ENCODE measurements at places on chromosomes 7 and 10.

DNA sequence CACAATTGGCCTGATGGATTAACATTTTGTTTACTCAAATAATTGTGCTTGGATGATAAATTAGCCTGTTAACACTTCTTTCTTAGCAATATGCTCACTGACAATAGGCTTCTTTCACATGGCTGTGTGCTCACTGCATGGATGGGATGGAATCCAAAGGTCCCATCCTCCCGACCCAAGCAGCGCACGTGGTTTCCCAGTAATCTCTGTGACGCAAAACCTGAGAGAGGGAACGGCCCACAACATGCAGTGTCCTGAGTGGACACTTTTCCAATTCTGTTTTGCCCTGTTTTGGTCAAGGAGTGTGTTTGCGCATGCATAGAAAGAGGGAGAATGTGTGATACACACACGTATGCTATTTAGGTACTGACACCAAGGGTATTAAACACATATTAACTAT lies 42.1 kb upstream of the RASGEF1A start:
- peak; percentile 77 for DNase-seq

DNA sequence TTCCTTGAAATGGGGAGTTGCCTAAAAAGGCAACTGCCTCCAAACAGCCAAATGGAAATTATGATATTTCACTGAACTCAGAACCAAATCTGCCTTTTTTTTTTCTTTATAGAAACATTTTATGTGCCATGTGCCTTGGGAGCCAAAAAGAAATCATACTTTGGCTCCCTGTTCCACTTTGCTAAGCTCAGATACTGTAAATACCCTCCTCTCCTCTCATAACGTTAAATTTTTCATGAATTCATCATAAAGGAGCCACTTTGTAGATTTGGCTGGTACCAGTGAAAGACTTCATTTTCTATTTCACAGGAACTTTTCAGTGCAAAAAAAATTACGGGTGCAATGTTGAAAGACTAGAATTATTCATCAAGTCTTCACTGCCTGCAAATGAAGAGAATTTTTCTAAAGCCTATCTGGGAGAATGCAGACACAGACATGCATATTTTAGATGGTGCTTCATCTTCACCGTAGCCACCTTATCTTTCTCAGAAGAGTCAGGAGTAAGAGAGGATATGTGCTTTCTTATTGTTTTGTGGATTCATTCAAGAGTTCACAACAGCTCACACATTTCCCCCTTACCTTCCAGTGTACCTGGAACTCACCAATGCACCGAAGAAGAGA lies 742.3 kb upstream of the GALNT17 start:
- no peak for DNase-seq

GRCh38 chr7:87216701-87217508 lies 2.6 kb downstream of the TMEM243 start:
- DNase-seq: no peak

DNA sequence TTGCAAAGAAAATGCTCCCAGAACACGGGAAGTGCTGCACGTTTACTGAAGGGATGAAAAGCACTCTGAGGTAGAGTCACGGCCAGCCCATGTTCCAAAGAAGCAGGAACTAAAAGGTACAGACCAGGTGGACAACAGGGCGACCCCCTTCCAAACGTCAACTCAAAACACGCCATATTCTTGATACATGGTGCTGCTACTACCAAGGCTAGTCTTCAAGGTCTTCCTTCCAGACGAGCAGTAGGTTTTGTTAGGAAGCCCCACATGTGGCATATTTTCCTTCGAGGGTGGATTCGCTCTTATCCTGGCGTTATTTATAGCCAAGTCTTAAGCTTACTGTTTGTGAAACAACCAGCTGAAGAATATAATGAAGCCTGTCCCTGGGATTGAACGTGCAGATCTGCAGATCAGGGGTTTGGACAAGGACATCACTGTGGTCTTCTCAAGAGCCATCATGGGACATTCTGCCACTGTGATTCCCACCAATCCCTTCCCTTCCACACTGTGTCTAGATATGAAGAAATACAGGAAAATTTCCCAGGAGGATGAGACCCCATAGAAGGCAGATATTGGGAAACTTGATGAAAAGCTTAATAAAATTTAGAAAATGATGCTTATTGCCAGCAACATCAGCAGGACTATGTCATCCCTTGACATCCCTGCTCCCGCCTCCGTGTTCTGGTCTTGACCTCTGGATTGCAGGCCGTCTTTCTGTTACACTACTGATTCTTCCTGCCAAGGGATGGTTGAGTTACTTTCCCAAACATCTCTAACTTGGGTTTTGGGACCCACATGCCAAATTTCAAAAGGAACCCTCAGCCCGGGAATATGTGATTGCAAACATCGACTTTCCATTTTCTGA lies 734.4 kb downstream of the PARD3 start:
- DNase-seq: no peak

DNA sequence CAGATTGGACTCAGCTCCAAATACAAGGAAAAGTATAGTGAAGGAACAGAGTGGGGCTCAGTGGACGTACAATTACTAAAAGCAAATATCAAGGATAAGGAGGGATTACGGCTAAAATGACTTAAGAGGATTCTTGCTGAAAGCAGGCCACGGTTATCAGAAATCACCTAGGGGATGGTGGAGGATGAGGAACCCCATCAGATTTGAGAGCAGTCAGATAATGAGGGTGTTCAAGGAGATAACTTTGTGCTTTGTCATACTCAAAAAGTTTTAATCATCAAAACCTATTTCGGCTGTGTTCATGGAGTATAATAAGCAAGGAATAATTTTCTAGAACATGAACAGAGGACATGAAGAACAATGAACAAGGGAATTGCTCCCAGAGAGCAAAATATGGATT lies 275.8 kb downstream of the SEMA3D start:
- DNase-seq: no peak

GRCh38 chr7:85068799-85069198 lies 118.1 kb downstream of the SEMA3D start:
- no peak for DNase-seq

DNA sequence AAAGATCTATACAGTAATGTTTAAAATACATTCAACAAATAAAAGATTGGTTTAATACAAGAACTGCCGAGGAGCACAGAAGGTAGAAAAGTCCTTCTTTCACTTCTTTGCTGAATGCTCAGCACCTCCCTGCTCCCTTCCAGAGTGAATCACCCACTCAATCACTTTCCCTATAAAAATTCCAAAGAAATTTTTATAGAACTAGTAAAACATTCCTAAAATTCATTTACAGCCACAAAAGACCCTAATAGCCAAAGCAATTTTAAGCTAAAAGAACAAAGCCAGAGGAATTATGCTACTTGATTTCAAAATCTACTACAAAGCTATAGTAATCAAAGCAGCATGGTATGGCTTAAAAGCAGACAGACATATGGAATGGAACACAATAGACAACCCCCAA lies 320.9 kb downstream of the PCLO start:
- no peak for DNase-seq

- no peak for DNase-seq
Observed at GRCh38 chr10:124011464-124011863, 81.9 kb downstream of the CHST15 start.

- DNase-seq: no peak
Observed at GRCh38 chr7:18638594-18639452, 143.3 kb downstream of the HDAC9 start.

DNA sequence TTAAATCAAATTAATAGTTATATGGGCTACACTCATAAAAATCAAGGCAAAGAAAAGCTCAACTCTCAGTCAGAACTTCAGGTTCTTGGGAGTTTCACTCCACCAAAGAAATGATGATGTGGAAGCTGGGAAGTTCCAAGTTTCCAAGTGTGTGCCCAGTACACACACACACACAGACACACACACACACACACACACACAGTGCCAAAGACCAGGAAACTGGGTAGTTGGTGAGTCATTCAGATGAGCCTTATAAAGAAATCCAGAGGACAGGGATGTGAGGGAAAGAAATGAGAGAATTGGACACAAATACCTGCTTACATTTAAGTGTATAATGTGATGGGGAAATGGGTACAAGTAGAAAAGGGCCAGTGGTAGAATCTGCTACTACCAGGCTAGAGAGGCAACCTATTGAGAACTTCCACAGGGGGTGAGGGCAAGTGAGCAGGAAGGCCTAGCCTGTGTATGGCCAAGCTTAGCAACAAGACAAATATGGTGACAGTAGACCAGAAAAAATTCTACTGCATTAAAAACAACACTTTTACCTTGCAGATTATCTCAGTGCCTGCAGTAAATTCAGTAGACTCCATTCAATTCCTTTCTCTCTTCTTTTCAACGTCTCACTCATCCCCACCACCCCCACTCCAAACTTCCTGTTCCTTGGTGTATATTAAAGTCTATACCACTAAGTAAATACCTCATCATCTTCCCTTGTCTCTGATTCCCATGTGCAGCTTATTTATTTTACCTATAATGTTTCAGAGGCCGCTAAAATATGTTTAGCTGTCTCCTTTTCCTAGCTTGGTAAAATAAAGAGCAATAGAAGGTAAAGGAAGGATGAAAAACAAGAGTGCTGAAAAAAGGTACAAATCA lies 95.0 kb downstream of the CABCOCO1 start:
- DNase-seq: no peak

GRCh38 chr10:102400076-102400475 lies 4.6 kb downstream of the NFKB2 start:
- DNase-seq: peak; percentile 58

GRCh38 chr7:8881916-8882315 lies 448.5 kb downstream of the NXPH1 start:
- no peak for DNase-seq

DNA sequence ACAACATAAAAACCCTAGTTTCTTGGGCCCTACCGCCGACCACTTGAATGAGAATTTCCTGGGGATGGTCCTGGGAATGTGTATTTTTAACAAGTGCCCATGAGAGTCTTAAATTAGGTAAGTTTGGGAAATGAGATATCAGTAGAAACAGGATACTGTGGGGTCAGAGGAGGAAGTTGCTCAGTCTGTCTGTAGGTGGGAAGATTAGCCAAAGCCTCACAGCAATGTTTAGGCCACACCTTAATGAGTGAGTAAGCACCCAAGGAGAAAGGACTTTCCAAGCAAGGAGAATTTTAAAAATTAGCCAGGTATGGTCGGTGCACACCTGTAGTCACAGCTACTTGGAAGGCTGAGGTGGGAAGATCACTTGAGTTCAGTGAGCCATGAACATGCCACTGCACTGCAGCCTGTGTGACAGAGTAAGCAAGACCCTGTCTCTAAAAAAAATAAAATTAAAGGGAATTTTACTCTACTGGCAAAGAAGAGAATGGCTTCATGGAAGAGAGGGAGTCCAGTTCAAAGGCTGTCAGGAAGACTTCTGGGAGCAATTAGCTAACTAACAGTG lies 31.9 kb downstream of the PAPSS2 start:
- no peak for DNase-seq

GRCh38 chr7:128154504-128154903 lies 86.6 kb upstream of the LEP start:
- peak; percentile 19 for DNase-seq

- DNase-seq: no peak
Observed at GRCh38 chr10:17674566-17674965, 30.6 kb downstream of the STAM start.

DNA sequence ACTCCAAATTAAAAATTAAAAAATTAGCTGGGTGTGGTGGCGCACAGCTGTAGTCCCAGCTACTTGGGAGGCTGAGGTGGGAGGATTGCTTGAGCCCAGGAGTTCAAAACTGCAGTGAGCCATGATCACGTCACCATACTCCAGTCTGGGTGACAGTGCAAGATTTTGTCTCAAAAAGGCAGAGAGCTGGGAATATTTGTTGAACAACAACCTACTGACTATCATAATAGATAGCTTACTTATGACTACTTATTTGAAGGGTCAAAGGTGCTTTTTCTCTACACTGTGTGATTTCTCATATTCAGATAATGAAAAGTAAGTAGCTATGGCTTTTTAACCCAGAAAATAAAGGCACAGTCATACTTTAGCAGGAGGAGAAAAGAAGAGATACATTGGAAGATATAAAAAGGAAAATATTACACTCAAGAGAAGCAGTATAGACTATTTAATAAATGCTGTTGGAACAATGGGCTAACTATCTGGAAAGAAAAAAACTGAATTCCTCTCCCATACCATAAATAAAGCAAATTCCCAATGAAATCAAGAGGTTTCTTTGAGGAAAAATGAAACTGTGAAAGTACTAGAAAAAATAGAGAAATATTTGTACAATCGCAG lies 6.7 kb downstream of the GSDME start:
- no peak for DNase-seq

GRCh38 chr10:69234447-69234846 lies 14.3 kb downstream of the HKDC1 start:
- DNase-seq: no peak

- DNase-seq: no peak
Observed at GRCh38 chr10:47018026-47018735, 107.0 kb downstream of the PTPN20 start.

GRCh38 chr7:111531993-111532392 lies 30.3 kb downstream of the IMMP2L start:
- DNase-seq: no peak

DNA sequence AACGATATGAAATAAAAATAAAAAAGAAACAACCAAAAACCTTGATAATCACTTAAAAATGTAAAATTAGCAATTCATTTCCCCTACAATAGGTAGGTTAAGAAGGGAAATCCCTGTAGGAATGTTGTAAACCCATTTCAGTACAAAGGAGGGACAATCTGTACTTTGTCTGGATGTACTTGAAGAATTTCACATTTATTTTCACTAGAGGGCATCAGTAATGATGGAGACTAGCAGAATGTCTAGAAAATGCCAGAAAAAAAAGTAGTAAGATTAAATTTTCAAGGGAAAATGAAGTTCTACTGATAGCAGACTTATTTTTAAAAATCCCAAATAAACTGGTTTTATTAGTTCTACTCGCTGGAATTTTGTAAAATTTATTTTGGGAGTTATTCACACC lies 209.0 kb upstream of the FZD1 start:
- no peak for DNase-seq

DNA sequence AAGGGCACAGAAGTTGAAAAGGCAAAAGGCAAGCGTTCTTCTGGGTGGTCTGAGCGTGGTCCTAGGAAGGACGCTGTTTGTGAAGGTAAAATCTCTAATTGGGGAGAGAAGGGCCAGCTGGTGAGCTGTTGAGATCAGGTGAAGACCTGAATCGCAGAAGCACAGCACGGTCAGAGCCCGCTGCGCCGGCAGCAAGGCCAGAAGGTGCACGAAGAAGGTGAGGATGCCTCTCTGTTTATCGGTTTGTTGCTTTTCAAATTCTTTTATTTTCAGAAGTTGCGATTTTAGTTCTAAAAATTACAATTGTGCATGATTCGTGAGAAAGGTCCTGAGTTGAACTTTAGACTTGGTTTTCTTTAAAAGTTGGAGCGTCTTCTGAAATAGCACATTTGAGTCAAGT lies 247.8 kb upstream of the FOXK1 start:
- no peak for DNase-seq

GRCh38 chr10:111392910-111393309 lies 316.1 kb downstream of the ADRA2A start:
- DNase-seq: no peak

DNA sequence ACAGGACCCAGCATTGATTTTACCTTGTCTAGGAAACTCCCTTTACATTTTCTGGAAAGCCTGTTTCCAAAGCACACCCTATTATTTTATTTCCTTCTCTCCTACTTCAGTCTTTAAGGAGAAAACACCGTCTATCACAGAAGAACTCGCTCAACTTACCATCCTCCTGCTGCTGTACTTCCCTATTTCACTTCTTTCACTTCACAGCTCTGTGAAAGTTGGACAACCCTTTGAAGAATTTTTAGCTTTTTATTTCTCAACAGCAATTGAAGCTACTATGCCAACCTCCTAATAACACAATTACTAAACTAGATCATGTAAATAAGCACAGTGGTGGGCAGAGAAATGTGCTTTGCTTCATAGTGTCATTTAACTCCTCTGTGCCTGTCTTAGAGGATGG lies 166.5 kb downstream of the TFEC start:
- DNase-seq: no peak

- no peak for DNase-seq
Observed at GRCh38 chr10:30980951-30981616, 50.6 kb downstream of the ZNF438 start.
